ENCODE measurements at places on chromosomes 6 and 20.

GRCh38 chr6:6417475-6417874, 97.0 kb upstream of the F13A1 start:
- no peak for DNase-seq

- DNase-seq, result no peak
Measured at GRCh38 chr6:108585359-108585758, 24.6 kb downstream of the FOXO3 start.

- no peak for DNase-seq
Measured at GRCh38 chr6:165469483-165469882, 160.1 kb upstream of the C6orf118 start.

DNA sequence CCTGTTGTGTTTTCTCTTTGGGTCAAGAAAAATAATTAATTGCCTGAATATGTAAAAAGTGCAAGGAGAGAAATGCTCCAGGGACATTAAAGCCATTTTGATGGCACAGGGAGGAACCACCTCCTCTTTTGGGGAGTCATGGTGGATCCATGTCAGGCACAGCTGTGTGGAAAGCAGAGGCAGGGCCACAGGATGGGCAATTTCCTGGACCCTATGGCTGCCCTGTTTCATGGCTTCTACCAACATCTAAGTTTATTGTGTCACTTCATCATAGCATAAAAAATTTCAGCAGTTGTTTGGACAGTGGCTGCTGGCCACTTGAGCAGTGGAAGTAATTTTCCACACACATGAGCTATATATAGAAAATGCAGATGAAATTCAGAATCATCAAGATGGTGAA, 238.2 kb downstream of the SYNE1 start:
- no peak for DNase-seq

- no peak for DNase-seq
Measured at GRCh38 chr6:686497-686896, 6.4 kb downstream of the EXOC2 start.

- DNase-seq, result no peak
Measured at GRCh38 chr6:42404484-42404883, 47.2 kb downstream of the TRERF1 start.

GRCh38 chr20:577167-577791, 32.8 kb downstream of the TCF15 start:
- DNase-seq, result no peak

Data from B cell (primary cell).